Omental fat pad (tissue), 4 donors: ENCODE measurements at places on chromosomes 5 and 9.

GRCh38 chr5:181151146-181151545, 3.8 kb downstream of the OR2V2 start:
- DNase-seq = no peak

- no peak for DNase-seq
These were observed 196.9 kb downstream of the VPS13A start for GRCh38 chr9:77374266-77374665.

- DNase-seq = no peak
These were observed at the start of gene MAP3K1 for GRCh38 chr5:56814963-56815657. TSS of gene MAP3K1 (plus strand) at chr5:56815549. CDS start at chr5:56815574, 25 bp downstream.

GRCh38 chr5:135501965-135502364, 33.8 kb downstream of the NEUROG1 start:
- DNase-seq = no peak

GRCh38 chr9:135409286-135410200, 70.0 kb upstream of the PPP1R26 start:
- DNase-seq = no peak

DNA sequence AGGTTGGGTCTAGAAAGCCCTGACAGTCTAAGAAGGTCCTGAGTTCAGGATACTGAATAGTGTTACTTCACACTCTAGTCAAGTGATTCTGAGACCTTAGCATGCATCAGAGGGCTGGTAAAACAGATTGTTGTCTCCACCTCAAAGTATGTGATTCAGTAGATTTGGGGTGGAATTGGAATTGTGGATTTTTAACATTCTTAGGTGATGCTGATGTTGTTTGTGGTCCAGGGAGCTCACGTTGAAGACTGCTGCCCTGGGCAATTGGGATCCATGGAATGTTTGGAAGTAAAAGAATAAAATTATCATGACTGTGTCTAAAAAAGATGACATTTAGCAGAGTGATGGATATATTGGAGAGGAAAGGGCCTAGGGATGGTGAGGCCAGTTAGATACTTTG, 75.6 kb downstream of the VCAN start:
- no peak for DNase-seq

DNA sequence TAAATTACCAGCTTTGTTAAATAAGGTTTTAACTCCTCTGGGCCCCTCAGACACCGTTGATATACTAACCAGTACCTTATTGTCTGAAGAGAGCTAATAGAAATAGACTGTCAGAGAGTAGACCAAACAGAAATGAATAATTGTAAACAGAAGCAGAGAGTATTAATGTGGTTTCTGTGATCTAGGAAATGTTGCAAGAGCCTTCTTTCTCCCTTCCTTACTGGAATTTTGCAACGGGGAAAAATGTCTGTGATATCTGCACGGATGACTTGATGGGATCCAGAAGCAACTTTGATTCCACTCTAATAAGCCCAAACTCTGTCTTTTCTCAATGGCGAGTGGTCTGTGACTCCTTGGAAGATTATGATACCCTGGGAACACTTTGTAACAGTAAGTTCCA, 5.1 kb downstream of the TYRP1 start:
- DNase-seq = no peak

DNA sequence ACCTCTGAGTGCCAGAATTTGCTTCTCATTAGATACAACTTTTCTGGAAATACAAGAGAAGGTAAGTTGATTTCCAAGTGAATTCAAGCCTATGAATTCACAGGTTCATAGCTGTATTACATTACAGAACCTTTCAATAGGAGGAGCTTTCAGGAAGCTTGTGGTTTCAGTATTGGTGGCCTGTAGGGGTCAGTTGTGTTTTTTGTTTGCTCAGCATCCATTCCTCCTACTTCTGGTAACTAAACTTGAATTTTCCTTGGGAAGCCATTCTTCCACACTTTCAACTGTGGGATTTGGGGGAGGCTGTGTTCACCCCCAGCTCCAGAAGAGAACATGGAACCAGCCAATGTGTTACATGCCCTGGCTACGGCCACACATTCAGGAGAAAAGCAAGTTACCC, 5.6 kb upstream of the CYSTM1 start:
- DNase-seq = no peak

- no peak for DNase-seq
These were observed 555.4 kb upstream of the CLINT1 start for GRCh38 chr5:158414333-158414762.

- no peak for DNase-seq
These were observed 88.9 kb downstream of the EBF1 start for GRCh38 chr5:159010661-159011442.

GRCh38 chr9:132006677-132007370, 72.8 kb downstream of the MED27 start:
- no peak for DNase-seq

GRCh38 chr5:137596941-137597340, 97.8 kb upstream of the SPOCK1 start:
- no peak for DNase-seq

- no peak for DNase-seq
These were observed 744 bp downstream of the TARS1 start for GRCh38 chr5:33441241-33442177.

GRCh38 chr5:142915813-142916424, 145.7 kb downstream of the ARHGAP26 start:
- DNase-seq = no peak

DNA sequence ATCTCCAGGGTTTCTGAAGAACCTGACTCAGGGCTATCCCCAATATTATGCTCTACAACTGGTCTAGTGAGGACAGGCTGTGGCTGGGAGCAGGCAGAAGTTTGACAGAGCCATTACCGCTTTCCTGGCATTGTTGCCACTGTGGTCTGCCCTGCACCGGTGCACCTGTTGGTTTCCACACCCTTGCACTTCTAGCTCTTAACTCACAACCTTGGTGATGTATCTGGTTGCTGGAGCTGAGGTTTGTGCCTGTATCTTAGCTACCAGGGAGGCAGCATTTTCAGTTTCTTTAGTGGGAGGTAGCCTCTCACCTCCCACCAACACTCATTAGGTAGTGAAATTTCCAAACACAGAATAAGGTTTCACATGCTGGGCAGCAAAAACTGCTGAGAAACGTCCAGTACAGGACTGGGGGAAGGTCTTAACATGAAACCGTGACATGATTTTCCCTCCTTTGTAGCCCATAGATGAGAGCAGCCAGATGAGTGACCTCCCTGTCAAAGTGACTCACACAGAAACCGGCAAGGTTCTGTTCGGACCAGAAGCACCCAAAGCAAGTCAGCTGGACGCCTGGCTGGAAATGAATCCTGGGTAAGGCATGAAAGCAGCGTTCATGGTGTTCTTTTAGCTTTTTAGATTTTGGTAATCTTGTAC, 57.7 kb downstream of the SMARCA2 start:
- DNase-seq = no peak

GRCh38 chr5:125412561-125413495, 666.4 kb upstream of the ZNF608 start:
- DNase-seq = no peak

- no peak for DNase-seq
These were observed 114.9 kb downstream of the TRIO start for GRCh38 chr5:14257995-14258403.

- DNase-seq = no peak
These were observed 187.2 kb upstream of the PANK3 start for GRCh38 chr5:168766426-168766700.

DNA sequence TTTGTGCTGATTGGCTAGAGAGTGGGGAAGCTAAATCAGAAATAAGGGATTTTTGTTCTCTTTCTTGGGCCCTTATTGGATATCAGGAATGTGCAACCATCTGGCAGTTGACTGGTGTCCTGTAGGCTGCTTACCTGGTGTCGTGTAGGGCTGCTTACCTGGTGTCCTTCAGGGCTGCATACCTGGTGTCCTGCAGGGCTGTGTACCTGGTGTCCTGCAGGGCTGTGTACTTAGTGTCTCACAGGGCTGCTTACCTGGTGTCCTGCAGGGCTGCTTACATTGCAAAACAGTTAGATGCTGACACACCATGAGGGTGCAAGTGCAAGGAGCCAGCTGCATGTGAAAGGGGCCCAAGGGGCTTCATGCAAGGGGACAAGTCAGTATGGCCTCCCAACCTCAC, 249.3 kb downstream of the ICE1 start:
- DNase-seq = no peak

DNA sequence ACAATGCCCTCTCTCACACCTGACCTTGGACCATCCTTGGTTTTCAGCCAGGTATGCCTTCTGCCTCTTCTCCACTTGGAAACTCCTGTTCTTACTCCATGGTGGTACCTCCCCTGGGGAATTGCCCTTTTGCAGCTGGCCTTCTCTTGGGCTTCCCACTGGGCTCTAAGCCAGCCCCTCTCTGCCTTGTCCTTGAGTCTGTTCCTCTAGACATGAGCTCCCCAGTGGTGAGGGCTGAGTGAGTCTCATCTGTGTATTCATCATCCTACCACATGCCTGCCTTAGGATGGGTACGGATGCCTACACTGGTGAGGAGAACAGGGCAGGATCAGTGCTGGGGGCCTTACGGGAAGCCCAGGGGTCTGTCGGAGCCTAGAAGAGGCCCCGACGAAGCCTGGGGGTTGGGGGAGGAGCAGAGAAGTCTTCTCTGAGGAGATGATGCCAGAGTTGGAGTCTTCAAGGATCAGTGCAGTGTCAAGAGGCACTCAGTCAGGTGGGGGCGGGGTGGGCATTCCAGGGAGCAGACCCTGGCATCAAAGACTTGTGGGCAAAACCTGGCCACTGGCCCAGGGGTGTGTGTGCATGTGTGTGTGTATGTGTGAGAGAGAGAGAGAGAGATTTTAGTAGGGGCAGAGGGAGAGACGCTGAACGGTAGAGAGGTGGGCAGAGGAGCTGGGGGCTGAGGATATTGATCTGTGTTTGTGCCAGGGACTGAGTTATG, 5.2 kb upstream of the CRB2 start:
- no peak for DNase-seq

DNA sequence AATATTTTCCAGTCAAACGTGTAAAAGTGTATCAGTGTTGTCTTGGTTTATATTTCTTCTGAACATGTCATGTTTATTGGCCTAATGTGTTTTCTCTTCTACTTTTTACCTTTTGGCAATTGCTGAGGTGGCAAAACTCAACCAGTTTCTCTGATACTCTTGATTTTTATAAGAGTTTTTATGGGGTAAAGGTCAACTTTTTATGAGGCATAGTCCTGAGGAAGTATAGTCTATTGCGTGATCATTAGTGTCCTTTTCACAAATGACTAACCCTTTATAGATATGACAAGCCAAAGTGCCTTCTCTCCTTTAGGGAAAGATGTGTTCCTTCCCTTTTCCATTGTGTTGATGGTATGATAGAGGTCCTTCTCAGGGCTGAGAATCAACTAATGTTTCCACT, 32.9 kb downstream of the OCLN start:
- no peak for DNase-seq

DNA sequence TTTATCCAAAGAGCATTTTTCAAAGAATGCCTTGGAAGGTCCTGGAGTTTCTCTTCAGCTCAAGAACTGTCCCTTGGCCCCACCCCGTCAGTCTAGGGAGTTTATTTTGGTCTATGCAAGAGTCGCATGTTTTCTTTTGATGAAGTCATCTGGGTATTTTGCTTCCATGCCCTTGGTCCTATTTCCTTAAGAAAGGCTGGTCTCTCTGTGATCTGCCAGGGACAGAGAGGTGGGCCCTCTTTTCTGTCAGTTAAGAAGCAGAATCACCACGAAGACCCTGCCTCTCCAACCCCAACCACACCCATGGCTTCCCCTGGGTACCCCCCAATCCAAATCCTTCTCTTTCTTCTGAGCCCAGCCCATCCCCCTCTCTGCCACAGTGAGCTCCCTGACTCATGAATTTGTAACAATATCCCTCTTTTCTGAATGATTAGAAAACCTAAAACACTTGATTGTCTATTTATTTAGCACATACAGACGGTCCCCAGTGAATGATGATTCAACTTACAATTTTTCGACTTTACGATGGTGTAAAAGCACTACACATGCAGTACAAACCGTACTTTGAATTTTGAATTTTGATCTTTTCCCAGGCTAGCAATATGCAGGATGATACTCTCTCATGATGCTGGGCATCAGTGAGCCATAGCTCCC, 163.5 kb upstream of the ADRA1B start:
- no peak for DNase-seq

GRCh38 chr5:139642891-139643871, 5.0 kb upstream of the CXXC5 start:
- no peak for DNase-seq

- no peak for DNase-seq
These were observed 11.9 kb upstream of the AQP7 start for GRCh38 chr9:33414268-33414667.

GRCh38 chr9:113484258-113484730, 20.8 kb downstream of the RGS3 start:
- DNase-seq = no peak

- DNase-seq = no peak
These were observed 1.1 kb downstream of the RUSC2 start for GRCh38 chr9:35490910-35491465.

DNA sequence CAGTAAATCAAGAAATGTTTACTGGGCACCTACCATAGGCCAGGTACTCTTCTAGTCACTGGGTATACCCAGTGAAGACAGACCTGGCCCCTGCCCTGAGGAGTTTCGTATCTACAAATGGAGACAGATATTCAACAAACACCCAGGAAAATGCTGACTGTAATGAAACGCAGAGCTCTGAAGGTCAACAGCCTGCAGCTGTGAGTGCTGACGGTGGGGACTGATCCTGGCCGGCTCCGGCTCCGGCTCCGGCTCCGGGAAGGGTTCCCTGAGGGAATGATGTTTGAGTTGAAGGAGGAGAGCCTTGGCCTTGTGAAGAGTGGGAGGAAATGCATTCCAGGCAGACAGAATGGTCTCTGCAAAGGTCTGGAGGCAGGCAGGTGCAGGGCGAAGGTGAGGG, 23.1 kb downstream of the FGFR4 start:
- no peak for DNase-seq

DNA sequence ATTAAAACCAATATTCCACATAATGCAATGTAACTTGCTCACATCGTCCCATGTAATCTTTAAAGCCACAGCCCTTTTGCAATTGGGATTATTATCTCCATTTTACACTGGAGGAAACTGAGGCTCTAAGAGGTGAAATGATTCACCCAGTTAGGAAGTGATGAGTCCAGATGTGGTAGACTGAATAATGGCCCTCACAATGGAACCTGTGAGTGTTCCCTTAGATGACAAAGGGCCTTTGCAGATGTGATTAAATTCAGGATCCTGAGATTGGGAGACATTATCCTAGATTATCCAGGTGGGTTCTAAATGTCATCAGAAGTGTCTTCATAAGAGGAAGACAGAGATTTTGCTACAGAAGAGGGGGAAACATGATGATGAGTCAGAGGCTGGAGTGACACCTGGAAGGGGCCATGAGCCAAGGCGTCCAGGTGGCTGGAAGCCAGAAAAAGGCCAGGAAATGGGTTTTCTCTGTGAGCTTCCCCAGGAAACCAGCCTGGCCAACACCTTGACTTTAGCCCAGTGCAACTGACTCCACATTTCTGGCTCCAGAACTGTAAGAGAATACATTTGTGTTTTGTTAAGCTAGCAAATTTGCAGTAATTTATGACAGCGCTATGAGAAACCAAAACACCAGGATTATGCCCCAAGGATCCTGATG, 139.1 kb downstream of the KCNIP1 start:
- DNase-seq = no peak
